ENCODE measurements at places on chromosomes 16 and 17.

GRCh38 chr17:68318103-68318991 is 27.1 kb downstream of the ARSG start:
- DNase-seq = no peak

- no peak for DNase-seq
Measured at GRCh38 chr16:52095471-52095870, 451.5 kb downstream of the TOX3 start.

GRCh38 chr17:27567563-27567859 is 63.5 kb upstream of the LGALS9 start:
- DNase-seq = no peak

GRCh38 chr16:53090591-53091411 is 36.0 kb downstream of the CHD9 start:
- no peak for DNase-seq

- no peak for DNase-seq
Measured at GRCh38 chr17:79539944-79540705, 70.7 kb downstream of the RBFOX3 start.
